ENCODE measurements at places on chromosomes 7 and 10.

- DNase-seq: no peak
Measured at GRCh38 chr7:81604808-81605174, 165.1 kb downstream of the HGF start.

GRCh38 chr10:127649642-127650041 is 87.3 kb upstream of the FOXI2 start:
- no peak for DNase-seq

GRCh38 chr7:41038211-41038610 is 664.7 kb downstream of the INHBA start:
- no peak for DNase-seq

GRCh38 chr10:132313305-132313704 is 5.6 kb upstream of the STK32C start:
- no peak for DNase-seq

GRCh38 chr10:71259815-71260501 is 47.6 kb downstream of the UNC5B start:
- no peak for DNase-seq

- peak; percentile 1 for DNase-seq
Measured at GRCh38 chr10:126387041-126387921, 996 bp downstream of the ADAM12 start.

DNA sequence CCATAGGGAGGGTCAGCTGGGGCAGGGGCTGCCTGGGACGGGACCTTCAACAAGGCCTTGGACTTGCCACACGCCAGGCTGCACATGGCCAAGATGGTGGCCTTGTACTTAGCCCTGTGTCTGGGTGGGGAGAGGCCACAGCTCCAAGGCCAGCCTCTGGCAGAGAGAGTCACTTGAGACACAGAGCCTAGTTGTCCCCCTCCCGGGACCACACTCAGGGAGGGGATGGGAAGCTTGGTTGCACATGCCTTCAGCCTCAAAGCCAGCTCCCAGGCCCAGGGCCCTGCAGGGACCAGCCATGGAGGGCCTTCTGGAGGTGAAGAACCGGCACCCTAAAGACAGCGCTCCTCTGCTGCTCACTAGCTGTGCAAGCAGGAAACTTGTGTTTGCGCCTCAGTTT is 16.7 kb downstream of the MMRN2 start:
- DNase-seq: no peak

Data from DMS79 (cell line).